Mesothelial cell of epicardium (in vitro differentiated cells): ENCODE measurements at places on chromosomes 11 and 22. TPM values are rescaled to one million over a fixed set of nuclear protein-coding genes. Genes with fewer than 3 reads are reported as not detected.

DNA sequence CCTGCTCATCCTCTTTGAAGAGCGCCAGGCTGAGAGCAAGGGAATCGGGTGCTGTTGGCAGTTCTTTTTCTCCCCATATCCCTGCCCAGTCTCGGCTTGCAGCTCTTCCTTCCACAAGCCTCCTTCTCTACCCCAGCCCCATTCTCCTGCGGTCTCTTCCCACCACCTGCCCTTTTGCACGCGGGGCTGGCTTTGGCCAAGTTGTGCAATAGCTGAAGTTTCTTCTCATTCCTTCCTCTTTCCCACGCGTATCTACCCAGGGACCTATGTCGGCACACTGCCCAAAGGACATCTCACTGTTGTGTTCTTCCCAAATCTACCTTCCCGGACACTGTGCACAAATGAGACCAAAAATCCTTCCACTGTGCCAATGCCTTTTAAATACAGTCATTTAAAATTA is 22.3 kb upstream of the HTR3A start:
- no peak for DNase-seq
- no peaks in the 10 kb centered on the region for H3K36me3 ChIP-seq
- H3K4me3 ChIP-seq: no peak overlapping the region
- peaks cover 50% of the 10 kb centered on the region for H3K27me3 ChIP-seq
- no peaks in the 10 kb centered on the region for H3K4me1 ChIP-seq
- no peak overlapping the region for H3K27ac ChIP-seq

- no peak overlapping the region for H3K4me3 ChIP-seq
- H3K4me1 ChIP-seq: peaks cover 5% of the 10 kb centered on the region
- H3K27ac ChIP-seq: no peak overlapping the region
- no peak for DNase-seq
- H3K36me3 ChIP-seq: no peaks in the 10 kb centered on the region
Measured at GRCh38 chr11:6268820-6269219, 9.2 kb downstream of the CCKBR start.

DNA sequence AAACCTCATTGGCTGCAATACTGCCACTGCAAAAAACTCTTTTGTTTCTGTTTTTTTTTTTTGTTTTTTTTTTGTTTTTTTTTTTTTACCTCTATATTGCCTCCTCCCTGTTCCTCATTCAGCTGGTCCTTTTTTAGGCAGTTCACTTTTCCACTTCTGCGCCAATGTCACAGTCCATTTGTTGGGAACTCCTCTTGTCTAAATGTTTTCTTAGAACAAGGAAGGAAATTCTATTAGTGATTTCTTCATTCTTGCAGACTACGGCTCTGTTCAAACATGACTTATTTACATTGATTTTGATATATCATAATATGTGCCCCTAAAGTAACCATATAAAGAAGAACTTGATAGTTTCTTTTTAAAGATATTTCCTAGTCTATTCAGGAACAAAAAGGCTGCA is 2.9 kb downstream of the FAM118B start:
- H3K4me3 ChIP-seq: no peak overlapping the region
- no peak overlapping the region for H3K27ac ChIP-seq
- peaks cover 23% of the 10 kb centered on the region for H3K4me1 ChIP-seq
- DNase-seq: no peak

The UPK3A gene
- total RNA-seq: 0.59 to 0.87 TPM (median 0.84 TPM) in 3 replicates

GRCh38 chr22:32623943-32624342 is 149.3 kb downstream of the FBXO7 start:
- H3K36me3 ChIP-seq: peaks cover 2% of the 10 kb centered on the region
- H3K4me1 ChIP-seq: peaks cover 31% of the 10 kb centered on the region
- no peak overlapping the region for H3K4me3 ChIP-seq
- no peak for DNase-seq
- peak overlapping the region; percentile 96 for H3K27ac ChIP-seq

- H3K4me1 ChIP-seq: no peaks in the 10 kb centered on the region
- no peak for DNase-seq
- H3K4me3 ChIP-seq: no peak overlapping the region
- no peak overlapping the region for H3K27ac ChIP-seq
- peaks cover 70% of the 10 kb centered on the region for H3K27me3 ChIP-seq
- no peaks in the 10 kb centered on the region for H3K36me3 ChIP-seq
Measured at GRCh38 chr22:22906907-22907550, 19.4 kb downstream of the IGLL5 start.

DNA sequence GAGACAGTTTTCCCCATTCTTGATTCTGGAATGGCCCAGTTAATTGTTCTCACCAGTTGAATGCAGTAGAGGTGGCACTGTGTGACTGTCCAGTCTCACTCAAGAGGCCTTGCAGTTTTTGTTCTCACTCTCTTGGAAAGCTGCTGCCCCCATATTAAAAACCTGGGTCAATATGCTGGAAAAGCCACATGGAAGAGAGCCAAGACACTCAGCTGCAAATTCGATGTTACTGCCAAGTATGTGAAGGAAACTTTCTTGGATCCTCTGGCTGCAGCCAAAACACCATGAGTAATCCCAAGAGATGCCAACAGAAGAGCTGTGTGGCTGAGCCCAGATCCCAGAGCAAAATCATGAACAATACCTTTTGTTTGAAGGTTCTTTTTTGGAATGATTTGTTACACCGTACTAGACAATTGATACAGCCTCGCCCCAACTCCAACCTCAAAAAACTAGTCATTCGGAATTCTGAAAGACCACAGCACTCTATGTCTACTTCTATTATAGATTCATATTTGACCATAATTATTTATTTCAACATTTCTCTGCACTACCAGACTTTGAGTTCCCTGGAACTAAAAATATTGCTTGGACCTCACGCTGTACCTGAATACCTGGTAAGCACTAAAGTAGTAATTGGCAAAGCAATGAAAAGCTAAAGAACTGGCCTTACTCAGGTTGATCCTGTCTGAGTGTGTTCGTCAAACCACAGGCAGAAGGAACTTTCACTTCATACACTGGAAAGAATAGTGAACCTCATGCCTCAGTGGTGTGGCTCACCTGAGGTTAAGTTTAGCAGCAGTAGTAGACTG is 378.8 kb downstream of the ETS1 start:
- H3K36me3 ChIP-seq: no peaks in the 10 kb centered on the region
- H3K27me3 ChIP-seq: no peaks in the 10 kb centered on the region
- H3K4me1 ChIP-seq: peaks cover 31% of the 10 kb centered on the region
- DNase-seq: no peak
- no peak overlapping the region for H3K27ac ChIP-seq

The C11orf52 gene
- total RNA-seq: 6.9 to 7.9 TPM (median 7.9 TPM) in 3 replicates

GRCh38 chr22:31926969-31927368 is 17.4 kb upstream of the YWHAH start:
- H3K36me3 ChIP-seq: no peaks in the 10 kb centered on the region
- H3K27ac ChIP-seq: no peak overlapping the region
- peaks cover 14% of the 10 kb centered on the region for H3K4me1 ChIP-seq
- no peak overlapping the region for H3K4me3 ChIP-seq
- H3K27me3 ChIP-seq: no peaks in the 10 kb centered on the region
- DNase-seq: no peak

The TRPT1 gene
- total RNA-seq: 38.9 to 41.1 TPM (median 40.9 TPM) in 3 replicates

- H3K4me1 ChIP-seq: peaks cover 8% of the 10 kb centered on the region
- H3K36me3 ChIP-seq: no peaks in the 10 kb centered on the region
- no peak overlapping the region for H3K4me3 ChIP-seq
- H3K27me3 ChIP-seq: peaks cover 6% of the 10 kb centered on the region
Measured at GRCh38 chr11:88831303-88831890, 234.4 kb downstream of the GRM5 start.

DNA sequence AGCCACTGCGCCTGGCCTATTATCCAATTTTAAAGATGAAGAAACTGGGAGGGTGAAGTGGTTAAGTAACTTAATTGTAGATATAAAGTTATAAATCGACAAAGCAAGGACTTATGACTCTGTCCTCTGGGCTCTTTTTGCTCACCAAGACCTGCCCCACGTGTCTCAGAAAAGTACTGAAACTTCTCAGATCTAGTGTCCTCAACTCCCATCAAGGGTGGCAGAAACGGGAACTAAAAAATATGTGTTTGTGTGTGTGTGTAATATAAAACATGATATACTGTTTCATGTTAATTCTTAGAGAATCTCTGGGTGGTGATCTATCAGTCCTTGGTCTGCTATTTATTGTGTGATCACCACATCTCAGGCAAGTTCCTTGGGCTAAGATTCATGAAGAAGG is 104.9 kb downstream of the GAB2 start:
- no peak overlapping the region for H3K4me3 ChIP-seq
- peaks cover 3% of the 10 kb centered on the region for H3K36me3 ChIP-seq
- no peaks in the 10 kb centered on the region for H3K27me3 ChIP-seq

The FGF19 gene
- not detected in 3 replicates for total RNA-seq

The KCNK4 gene
- 0.22 to 0.58 TPM (median 0.27 TPM) in 3 replicates for total RNA-seq

The KIF18A gene
- 12.5 to 15.6 TPM (median 14.7 TPM) in 3 replicates for total RNA-seq

- H3K27me3 ChIP-seq: no peaks in the 10 kb centered on the region
- H3K4me3 ChIP-seq: peak overlapping the region; percentile 15
Measured at GRCh38 chr22:36368359-36368983, 19.3 kb downstream of the MYH9 start.

GRCh38 chr11:71309611-71310010 is 57.2 kb upstream of the SHANK2 start:
- no peaks in the 10 kb centered on the region for H3K36me3 ChIP-seq
- peaks cover 8% of the 10 kb centered on the region for H3K27me3 ChIP-seq
- no peak overlapping the region for H3K27ac ChIP-seq

- H3K4me3 ChIP-seq: no peak overlapping the region
- no peaks in the 10 kb centered on the region for H3K36me3 ChIP-seq
- no peak for DNase-seq
- H3K4me1 ChIP-seq: peaks cover 14% of the 10 kb centered on the region
Measured at GRCh38 chr11:83054001-83054400, 17.7 kb downstream of the RAB30 start.

DNA sequence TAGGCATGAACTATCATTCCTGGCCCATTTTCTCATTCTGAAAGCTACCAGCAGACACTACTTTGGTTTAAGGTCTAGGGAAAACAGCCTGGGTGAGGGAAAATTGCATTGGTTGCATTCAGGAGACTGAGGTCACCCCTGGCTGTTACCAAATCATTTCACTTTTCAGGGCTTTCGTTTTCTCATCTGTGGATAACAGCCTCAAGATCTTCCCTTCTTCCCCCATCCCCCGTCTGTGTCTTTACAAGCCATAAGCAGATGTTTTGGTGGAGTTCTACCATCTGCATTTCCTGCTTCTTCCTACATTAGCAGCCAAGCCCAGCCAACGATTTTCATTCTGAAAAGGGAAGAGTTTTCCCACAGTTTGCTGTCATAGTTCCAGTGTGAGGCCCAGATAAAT is 130.4 kb downstream of the HIPK3 start:
- H3K4me1 ChIP-seq: no peaks in the 10 kb centered on the region
- no peak for DNase-seq
- H3K4me3 ChIP-seq: no peak overlapping the region
- H3K36me3 ChIP-seq: no peaks in the 10 kb centered on the region
- H3K27ac ChIP-seq: no peak overlapping the region

DNA sequence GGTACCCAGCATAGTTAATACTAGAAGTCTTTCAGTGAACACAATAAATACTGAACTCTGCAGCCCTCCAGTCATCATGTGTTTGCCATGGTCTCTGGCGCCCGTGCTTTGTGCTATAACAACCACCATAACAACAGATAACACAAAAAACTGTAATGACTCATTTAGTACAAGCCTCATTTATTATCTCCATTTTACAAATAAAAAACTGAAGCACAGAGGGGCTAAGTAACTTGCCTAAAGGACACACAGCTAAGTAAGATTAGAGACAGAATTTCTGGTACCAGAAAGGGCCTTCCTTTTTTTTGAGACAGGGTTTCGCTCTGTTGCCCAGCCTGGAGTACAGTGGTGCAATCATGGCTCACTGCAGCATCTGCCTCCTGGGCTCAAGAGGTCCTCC is 19.5 kb downstream of the RBFOX2 start:
- H3K4me3 ChIP-seq: no peak overlapping the region
- no peaks in the 10 kb centered on the region for H3K27me3 ChIP-seq
- H3K36me3 ChIP-seq: peaks cover 3% of the 10 kb centered on the region
- no peak for DNase-seq
- no peak overlapping the region for H3K27ac ChIP-seq

- peaks cover 16% of the 10 kb centered on the region for H3K36me3 ChIP-seq
- H3K27ac ChIP-seq: no peak overlapping the region
- peaks cover 5% of the 10 kb centered on the region for H3K4me1 ChIP-seq
- no peak for DNase-seq
Measured at GRCh38 chr22:21760640-21761039, 25.0 kb upstream of the YPEL1 start.

The GCAT gene
- 9.8 to 13.2 TPM (median 12.5 TPM) in 3 replicates for total RNA-seq

DNA sequence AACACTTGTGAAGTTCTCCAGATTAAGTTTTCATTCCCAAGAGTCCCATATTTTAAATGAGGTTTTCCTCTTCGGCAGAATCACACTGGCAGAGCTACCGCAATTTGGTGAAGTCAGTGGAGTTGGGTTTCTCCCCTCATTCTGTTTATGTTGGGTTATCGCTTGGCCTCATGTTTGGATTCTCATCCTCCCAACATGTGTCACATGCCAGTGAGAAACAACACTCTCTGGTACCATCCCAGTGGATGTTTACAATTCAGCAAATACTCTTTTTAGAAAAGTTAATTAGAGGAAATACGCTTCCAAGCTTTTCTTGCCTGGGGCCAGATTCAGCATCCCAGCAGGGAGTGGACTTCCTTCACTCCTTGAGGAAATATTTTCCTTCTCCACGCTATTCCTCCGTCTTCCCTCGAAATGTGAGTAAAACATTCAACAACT is 2.1 kb downstream of the PAMR1 start:
- peaks cover 7% of the 10 kb centered on the region for H3K27me3 ChIP-seq
- peak overlapping the region; percentile 4 for H3K27ac ChIP-seq
- H3K36me3 ChIP-seq: no peaks in the 10 kb centered on the region
- no peak for DNase-seq

DNA sequence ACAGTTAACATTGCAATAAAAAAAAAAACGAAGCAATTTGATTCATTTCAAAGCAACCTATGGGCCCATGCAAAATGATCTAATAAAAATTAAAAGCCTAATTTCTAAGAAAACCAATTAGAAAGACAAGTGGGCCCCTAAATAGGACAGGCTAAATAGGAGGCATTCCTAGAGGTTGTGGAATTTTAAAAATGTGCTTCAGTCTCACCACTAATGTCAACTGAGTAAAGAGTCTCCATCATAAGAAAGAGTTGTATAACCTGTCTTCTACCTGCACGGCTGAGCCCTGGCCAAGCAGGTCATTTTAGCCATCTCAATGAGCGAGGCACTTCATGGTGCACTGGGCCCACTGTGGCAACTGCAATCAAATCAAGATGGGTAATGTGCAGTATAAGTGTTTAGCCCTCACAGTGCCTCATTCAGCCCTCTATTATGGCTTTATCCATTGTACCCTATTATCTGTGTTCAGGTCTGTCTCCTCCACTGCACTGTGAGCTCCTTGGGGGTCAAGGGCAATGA is 76.4 kb downstream of the PRSS23 start:
- no peak for DNase-seq
- peaks cover 7% of the 10 kb centered on the region for H3K36me3 ChIP-seq
- peaks cover 14% of the 10 kb centered on the region for H3K4me1 ChIP-seq
- peak overlapping the region; percentile 44 for H3K27ac ChIP-seq

The MYBPC3 gene
- not detected in 3 replicates for total RNA-seq
